ENCODE measurements at places on chromosomes 1 and 21.
A peak's percentile ranks its signal among the peaks of the same experiment; 100 is the strongest.

GRCh38 chr1:2128189-2128901 lies 66.2 kb downstream of the FAAP20 start:
- DNase-seq: no peak

GRCh38 chr21:41766883-41767605 lies at the start of gene RIPK4:
TSS of gene RIPK4 (minus strand) at chr21:41767052. CDS start at chr21:41767041, 11 bp downstream.
- DNase-seq: peak; percentile 75

- DNase-seq: no peak
These were observed 926 bp upstream of the SH3D21 start for GRCh38 chr1:36304970-36305914.

DNA sequence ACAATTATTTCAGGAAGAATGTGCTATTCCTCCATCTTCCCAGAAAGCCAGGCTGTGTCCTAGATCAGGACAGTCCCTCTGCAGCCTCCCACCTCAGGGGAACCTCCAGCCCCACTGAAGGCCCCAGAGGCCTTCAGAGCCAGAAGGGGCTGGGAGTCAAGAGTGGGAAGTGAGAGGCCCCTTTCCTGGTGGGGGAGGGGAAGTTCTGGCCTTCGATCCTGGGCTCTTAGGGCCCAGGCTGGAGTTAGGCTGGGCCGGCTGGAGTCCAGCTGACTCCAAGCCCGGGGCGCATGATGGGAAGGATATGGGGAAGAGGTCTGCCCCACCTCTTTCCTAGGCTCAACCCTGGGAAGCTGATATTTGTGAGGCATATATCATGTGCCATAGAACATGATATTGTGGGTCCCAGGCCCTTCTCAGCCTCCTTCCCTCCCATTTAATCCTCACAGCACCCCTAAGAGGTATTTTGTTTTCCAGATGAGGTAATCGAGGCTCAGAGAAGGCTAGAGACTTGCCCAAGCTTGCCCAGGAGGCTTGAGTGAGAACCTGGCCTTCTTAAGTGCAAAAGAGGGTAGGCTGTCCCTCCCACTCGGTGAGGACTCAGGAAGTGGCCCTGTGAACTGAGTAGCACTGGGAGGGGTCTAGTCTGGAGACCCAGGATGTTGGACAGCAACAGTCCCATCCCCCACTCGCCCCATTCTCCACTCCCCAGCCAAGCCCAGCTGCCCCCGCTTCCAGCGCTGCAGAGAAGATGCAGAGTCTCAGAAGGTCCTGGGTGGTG lies 18.6 kb upstream of the HSPG2 start:
- no peak for DNase-seq
